NCI-H226 (cell line): ENCODE measurements at places on chromosomes 12 and 14.
A peak's percentile ranks its signal among the peaks of the same experiment; 100 is the strongest.

DNA sequence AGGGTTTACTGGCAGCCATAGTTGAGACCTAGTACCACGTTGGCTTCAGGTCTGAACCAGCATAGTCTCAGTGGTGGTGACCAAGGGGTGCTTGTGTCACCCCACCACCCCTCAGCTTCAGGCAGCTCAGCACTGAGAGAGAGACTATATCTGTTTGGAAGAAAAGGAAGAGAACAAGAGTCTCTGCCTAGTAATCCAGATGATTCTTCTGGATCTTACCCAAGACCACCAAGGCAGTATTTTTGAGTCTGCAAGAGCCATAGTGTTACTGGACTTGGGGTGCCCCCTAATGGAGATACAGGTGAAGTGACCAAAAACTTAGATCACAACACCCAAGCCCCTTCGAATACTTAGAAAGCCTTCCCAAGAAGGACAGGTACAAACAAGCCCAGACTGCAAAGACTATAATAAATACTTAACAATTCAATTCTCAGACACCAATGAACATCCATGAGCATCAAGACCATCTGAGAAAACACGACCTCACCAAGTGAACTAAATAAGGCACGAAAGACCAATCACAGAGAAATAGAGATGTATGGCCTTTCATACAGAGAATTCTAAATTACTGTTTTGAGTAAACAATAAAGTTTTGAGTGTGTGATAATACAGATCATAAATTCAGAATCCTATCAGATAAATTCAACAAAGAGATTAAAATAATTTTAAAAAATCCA, 107.0 kb downstream of the HELB start:
- peak; percentile 29 for DNase-seq

- peak; percentile 94 for DNase-seq
These were observed 112.1 kb upstream of the FRMD6 start for GRCh38 chr14:51539571-51540037.

GRCh38 chr14:100539003-100539660, 48.1 kb downstream of the BEGAIN start:
- no peak for DNase-seq

GRCh38 chr12:58384196-58384595, 442.8 kb downstream of the ATP23 start:
- no peak for DNase-seq

- DNase-seq: no peak
These were observed 440.3 kb upstream of the RGS6 start for GRCh38 chr14:71491931-71492330.
